ENCODE measurements at places on chromosomes 3 and 15.

DNA sequence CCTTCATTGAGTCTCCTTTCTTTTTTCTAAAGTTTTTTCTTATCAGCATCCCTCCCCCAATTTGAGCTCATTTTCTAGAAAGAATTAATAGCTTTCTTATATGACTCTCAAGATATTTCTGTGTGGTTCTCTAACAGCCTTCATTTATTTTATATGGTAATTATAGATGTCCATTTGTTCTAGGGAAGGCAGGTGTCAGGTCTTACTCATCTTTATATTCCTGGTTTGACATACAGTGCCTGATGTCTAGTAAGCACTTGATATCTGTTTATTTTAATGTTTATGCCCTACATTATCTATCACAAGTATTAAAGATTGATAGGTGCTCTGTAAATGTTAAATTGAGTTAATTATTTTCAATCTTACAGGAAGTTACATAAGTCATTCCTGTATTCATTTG is 426.7 kb upstream of the TPRG1 start:
- DNase-seq: no peak

DNA sequence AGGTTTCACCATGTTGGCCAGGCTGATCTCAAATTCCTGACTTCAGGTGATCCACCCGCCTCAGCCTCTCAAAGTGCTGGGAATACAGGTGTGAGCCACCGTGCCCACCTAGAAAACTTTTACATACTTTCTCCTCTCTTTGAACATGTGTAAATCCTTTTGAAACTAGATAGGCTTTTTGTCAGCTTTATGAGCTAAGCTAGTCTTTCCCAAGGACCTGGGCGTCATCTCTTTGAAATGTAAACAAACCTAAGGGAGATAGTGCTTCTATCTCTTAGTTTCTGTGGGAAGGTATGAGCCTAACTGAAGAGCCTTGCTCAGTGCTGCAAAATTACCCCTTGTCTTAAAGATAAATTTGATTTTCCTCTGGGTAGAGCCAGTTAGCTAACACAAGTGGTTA is 4.8 kb downstream of the CX3CR1 start:
- no peak for DNase-seq

DNA sequence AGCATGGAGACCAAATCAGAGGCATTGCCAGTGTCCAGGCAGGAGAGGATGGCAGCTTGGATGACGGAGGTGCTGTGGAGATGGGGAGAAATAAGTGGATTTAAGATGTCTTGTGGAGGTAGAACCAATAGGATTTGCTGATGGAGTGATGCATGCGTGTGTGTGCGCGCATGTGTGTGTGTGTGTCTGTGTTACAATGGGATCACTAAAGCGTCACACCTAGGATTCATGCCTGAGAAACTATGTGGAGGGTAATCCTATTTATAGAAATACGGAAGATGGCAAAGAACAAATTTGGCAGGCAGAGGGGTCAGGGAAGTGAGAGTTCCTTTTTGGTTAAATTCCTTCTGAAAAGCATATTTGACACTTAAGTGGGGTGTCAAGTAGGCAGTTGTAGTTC is 64.8 kb upstream of the ARL8B start:
- peak; percentile 31 for DNase-seq

GRCh38 chr3:195101001-195101583 is 169.9 kb downstream of the XXYLT1 start:
- peak; percentile 33 for DNase-seq

GRCh38 chr3:44226573-44226972 is 15.1 kb upstream of the TOPAZ1 start:
- no peak for DNase-seq

DNA sequence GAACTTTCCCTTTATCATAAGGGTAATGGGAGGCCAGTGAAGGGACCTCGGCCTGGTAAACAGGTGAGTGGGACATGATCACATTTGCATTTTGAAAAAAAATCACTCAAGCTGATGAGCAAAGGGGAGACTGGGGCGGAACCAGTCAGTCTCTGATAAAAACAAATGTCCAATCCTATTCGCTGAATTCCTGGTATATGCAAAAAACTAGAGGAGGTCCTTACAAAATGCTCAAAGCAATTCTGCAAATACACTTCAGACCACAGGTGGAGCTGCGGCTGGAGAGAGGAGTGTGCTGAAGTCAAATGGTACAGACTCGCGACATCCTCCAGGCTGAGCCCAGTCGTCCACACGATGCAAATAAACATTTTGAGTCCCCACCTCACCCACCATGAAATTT is 166.7 kb downstream of the FOXP1 start:
- DNase-seq: no peak

DNA sequence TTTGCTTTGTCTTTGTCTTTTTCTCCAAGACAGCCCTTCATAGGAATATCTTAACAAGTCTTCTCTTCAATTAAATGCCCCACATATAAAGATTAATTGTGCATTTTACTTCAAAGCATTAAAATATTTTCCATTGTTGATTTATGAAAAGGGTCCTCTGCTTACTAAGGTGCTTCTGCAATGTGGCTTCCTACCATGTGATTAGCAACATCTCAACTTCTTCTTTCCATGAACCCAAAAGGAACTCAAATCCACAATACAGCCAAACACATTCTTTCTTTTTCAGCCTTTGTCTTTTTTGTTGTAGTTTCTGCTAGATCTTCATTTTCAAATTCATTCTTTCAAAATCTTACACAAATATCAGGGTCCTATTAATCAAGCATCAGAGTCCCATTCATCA is 309.2 kb downstream of the NSUN3 start:
- DNase-seq: no peak

DNA sequence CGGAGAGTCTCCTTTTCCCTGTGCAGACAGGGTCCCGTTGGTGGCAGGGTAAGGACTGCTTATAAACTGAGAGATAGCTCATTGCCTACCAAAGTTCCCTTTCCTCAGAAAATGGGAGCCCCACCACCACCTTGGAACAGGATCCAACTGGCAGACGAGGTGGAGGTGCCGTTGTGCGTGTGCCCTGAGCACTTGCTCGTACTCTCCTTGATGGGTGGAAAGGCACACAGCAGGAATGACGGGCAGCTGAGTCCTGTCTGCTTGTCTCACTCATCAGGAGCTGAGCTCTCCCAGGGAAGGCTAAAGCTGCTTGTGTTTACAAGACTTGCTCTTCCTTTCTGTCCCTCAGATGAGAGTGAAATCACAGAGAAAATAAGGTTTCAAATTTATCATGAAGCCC is 60.7 kb downstream of the B3GNT5 start:
- DNase-seq: no peak

DNA sequence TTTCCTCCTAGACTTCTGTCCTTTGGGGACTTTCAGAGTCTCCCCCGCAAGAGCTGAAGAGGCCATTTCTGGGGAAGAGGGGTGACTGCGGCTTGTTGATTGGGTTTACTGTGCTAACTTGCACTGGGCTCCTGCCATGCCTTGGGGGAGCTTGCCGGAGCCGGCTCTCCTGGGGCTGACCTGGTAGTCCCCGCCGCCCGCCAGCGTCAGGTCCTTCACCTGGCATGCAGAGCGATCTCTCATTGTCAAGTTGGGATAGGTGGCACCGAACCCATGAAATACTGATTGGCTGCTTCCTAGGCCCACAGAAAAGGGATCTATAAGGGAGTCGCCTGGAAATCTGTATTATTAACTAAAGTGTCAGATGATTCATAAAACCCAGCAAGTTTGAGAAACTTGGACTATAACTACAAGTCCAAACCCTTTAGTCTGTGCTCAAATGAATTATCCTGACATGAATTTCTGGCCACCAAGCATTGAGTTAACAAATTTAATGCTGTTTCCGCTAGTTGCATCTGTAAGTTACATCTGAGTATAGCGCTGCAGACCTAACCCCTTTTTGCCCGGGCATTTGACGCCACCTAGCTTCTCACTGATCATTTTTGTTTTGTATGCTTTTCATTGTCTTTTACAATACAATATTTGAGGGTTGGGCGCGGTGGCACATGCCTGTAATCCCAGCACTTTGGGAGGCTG is 607 bp upstream of the IMP3 start:
- DNase-seq: peak; percentile 45

- DNase-seq: no peak
These were observed 5.3 kb downstream of the KNG1 start for GRCh38 chr3:186722457-186722856.

Measured in pons (tissue), 1 donor.